DND-41 (cell line): ENCODE measurements at places on chromosomes 7 and 10.

DNA sequence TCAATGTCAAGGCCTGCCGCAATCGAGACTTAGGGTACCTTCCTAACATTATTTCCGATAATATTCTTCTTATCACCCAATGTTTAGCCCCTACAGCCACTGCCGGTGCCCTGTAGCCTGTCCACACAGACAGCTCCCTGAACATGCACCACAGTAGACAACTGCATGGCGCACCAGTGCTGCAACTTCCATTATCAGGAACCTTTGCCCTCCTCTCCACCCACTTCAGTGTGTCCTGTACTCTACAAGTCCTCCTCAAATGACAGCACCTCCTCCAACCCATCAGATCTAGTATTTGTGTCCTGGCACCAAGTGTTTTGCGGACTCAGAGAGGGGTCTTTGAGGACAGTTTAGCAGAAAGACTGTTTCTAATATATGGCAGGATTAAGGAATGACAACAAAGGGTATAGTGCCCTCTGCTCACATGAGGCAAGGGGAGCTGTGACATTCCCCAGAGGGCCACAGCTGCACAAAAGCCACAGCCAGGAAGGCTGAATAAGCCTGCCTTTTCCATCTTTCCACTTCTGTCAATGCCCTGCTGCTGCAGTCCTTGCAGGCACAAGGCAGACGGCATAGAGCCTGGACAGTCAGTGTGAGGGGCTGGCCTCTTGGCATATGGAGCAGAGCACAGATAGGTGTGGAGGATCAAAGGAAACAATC is 335.4 kb downstream of the PARD3 start:
- DNase-seq = no peak

GRCh38 chr7:141023295-141023694 is 8.5 kb upstream of the MRPS33 start:
- DNase-seq = no peak

GRCh38 chr7:139767561-139767982 is 10.2 kb downstream of the HIPK2 start:
- peak; percentile 45 for DNase-seq

- DNase-seq = no peak
Observed at GRCh38 chr7:117389871-117390270, 37.4 kb downstream of the ASZ1 start.

- no peak for DNase-seq
Observed at GRCh38 chr7:94348142-94348541, 46.6 kb upstream of the COL1A2 start.

- no peak for DNase-seq
Observed at GRCh38 chr7:36214608-36215456, 61.8 kb downstream of the EEPD1 start.

GRCh38 chr7:23175938-23176337 is 5.9 kb upstream of the NUP42 start:
- no peak for DNase-seq

DNA sequence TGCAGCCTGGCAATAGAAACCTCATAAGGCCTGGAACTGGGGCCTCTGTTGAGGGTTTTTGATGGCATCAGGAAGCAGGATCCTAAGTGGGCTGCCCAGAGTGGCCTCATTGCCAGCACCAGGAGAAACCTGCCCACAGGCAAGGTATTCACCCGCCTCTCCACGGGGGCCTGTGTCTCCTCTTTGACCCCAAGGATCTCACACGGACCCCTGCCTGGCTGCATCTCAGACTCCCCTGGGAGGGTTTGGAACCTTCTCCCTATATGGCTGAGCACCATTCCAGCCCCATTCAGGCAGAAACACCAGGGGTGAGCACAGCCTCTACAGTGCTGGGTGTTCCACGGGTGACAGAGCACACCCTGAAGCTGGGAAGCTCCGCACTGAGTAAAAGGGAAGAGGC is 14.6 kb upstream of the C10orf71 start:
- no peak for DNase-seq

DNA sequence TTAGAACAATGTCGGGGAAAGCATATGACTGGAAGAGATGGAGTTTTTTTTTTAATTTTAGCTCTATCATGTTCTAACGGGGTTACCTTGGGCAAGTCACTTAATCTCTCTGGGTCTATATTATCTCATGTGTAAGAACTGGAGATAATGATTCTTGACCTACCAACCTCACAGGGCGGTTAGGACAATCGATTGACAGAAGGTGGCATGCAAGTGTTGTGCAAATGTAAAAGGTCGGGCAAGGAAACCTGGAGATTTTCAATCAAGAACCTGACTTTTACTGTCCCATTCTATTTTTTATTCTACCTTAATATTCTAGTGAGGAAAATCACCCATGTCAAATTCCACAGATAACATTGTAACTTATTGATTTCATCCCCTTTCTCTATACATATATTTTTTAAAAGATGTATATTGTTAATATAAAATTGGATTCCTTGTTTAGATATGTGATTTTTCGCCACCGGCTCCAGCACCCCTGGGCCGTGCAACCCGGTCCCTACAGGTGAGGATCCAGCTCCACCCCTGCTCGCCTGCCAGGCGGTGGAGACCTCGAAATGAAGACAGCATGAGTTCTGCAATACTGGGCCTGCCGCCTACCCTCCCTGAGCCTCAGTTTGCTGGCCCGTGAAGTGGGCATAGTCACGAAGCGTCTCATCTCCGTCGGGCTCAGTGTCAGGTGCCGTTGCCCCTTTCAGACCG is 497.6 kb upstream of the PHF14 start:
- no peak for DNase-seq
